Activated CD4-positive, alpha-beta memory T cell treated with anti-CD3 and anti-CD28 coated beads for 36 hours (primary cell): ENCODE measurements at places on chromosomes 13 and 19. TPM values are rescaled to one million over a fixed set of nuclear protein-coding genes. Genes with fewer than 3 reads are reported as not detected.
A peak's percentile ranks its signal among the peaks of the same experiment; 100 is the strongest.

The CYP4F12 gene
- 0.41 TPM for total RNA-seq

The FLT3LG gene
- total RNA-seq = 50.1 TPM

- peaks cover 16% of the 10 kb centered on the region for H3K36me3 ChIP-seq
- H3K4me1 ChIP-seq = peaks cover 30% of the 10 kb centered on the region
- peak overlapping the region; percentile 81 for H3K4me3 ChIP-seq
- H3K27me3 ChIP-seq = no peaks in the 10 kb centered on the region
- DNase-seq = peak; percentile 86
- H3K27ac ChIP-seq = peak overlapping the region; percentile 79
Observed at GRCh38 chr19:19034204-19034624, 811 bp downstream of the ARMC6 start.

DNA sequence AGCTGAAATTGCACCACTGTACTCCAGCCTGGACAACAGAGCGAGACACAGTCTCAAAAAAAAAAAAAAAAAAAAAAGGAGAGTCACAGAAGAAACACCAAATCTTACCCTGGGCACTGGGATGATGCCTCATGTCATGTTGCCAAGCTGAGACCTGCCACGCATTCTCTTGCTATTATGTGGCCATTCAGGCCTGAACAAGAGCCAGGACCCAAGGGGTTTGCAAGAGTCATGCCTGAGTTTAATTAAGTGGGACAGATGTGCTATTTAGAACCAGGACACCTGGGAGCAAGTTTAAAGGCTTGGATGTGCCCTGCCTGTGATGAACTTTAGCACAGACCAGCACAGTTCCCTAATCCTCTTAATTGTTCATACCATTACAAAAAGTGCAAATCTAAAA, 9.8 kb downstream of the PNMA8A start:
- H3K4me1 ChIP-seq = peaks cover 7% of the 10 kb centered on the region
- H3K36me3 ChIP-seq = no peaks in the 10 kb centered on the region
- H3K27ac ChIP-seq = no peak overlapping the region
- peaks cover 29% of the 10 kb centered on the region for H3K27me3 ChIP-seq
- H3K4me3 ChIP-seq = no peak overlapping the region
- DNase-seq = no peak

DNA sequence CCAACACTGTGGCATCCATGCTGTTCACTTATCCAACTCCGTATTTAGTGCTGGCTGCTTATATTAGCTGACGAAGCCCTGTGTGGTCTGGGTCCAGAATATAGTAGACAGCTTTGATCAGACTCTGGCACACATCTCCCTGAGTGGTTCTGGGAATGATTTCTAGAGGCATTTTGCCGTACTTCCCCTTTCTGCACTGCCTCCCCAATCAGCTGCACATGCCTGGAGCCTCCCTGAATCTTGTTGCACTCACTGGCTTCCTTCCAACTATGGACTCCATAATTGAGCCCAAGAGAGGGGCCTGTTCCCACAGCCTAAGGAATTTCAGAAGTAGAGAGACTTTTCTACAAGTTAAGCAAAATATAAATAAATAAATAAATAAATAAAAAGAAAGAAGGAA, 30.4 kb upstream of the PCDH8 start:
- H3K4me1 ChIP-seq = no peaks in the 10 kb centered on the region
- DNase-seq = no peak
- H3K4me3 ChIP-seq = no peak overlapping the region
- H3K36me3 ChIP-seq = peaks cover 6% of the 10 kb centered on the region
- H3K27me3 ChIP-seq = peaks cover 15% of the 10 kb centered on the region

DNA sequence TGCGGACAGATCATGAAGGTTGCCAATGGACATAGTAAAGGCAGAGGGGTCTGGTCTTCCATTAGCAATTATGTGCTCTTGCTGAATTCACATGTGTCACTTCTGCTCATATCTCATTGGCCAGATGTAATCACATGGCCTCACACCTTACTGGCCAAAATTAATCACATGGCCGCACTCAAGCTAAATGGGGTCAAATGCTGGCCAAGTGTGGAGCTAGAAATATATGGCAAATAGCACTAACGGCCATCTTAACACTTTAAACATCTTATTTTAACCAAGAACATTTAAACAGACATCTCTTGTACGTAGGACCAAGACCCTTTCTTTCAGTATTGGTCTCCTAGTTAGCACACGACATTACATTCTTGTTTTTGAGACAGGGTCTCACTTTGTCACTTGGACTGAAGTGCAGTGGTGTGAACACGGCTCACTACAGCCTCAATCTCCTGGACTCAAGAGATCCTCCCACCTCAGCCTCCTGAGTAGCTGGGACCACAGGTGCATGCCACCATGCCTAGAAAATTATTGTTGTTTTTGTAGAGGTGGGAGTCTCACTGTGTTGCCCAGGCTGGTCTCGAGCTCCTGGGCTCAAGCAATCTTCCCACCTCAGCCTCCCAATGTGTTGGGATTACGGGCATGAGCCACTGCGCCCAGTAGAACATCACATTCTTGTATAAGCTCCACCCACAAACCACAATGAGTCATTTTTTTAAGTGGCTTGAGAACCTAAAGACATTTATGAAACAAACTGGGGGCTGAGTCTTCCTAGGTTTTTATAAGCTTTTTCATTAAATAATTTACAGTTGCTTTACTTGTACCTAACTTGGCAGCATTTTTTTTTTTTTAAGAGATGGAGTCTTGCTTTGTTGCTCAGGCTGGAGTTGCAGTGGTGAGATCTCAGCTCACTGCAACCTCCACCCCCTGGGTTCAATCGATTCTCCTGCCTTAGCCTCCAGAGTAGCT, 2.9 kb upstream of the PTOV1 start:
- peaks cover 37% of the 10 kb centered on the region for H3K4me1 ChIP-seq
- no peaks in the 10 kb centered on the region for H3K27me3 ChIP-seq
- no peak for DNase-seq
- no peak overlapping the region for H3K27ac ChIP-seq
- H3K4me3 ChIP-seq = no peak overlapping the region

DNA sequence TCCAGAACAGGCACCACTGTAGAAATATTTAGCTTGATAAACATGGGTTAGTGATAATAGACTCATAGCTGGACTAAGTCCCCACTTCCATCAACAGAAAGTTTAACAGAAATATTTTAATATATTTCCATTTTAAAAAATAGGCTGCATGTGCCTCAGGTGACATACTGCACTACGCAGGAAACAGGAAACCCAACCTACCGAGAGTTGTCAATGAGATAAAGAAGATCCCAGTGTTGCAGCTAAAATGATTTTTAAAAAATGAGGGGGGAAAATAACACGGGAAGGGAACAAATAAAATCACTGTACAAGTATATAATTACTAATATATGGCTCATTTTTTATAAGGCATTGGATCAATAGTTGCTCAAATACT, 154.8 kb downstream of the TBC1D4 start:
- peaks cover 28% of the 10 kb centered on the region for H3K4me1 ChIP-seq
- H3K36me3 ChIP-seq = peaks cover 1% of the 10 kb centered on the region
- peak overlapping the region; percentile 95 for H3K27ac ChIP-seq
- DNase-seq = no peak
- no peaks in the 10 kb centered on the region for H3K27me3 ChIP-seq
- peak overlapping the region; percentile 89 for H3K4me3 ChIP-seq
